Fibroblast of skin of abdomen (primary cell): ENCODE measurements at places on chromosomes 11 and 22.

- DNase-seq: peak; percentile 72
Observed at GRCh38 chr11:93740031-93740729, 1.1 kb downstream of the TAF1D start.

DNA sequence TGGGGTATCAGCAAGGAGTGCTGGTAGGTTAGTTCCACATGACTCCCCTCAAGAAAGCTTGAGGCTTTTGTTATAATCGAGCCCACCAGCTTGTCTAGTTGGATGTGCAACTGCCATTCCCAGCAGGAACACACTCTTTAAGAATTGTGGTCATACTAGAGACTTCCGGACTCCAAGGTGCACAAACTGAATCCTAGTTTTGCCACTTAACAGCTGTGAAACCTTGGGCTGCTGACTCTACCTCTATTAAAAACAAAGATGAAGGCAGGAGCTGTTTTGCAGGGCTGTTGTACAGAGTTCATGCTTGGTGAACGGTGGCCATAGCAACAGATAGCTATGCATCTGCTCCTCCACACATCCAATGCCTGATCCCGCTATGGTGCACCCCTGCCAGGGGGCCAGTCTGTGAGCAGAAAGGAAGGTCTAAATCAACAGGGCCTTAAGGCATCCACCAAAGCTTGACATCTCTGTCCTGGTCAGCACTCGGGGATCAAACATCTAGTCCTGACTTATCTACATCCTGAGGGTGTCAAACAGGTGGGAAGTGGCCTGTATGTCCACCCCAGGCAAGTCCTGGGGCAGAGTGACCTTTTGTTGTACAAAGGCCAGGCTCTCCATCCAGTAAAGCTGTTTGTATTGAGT lies 36.4 kb downstream of the DKK3 start:
- no peak for DNase-seq

DNA sequence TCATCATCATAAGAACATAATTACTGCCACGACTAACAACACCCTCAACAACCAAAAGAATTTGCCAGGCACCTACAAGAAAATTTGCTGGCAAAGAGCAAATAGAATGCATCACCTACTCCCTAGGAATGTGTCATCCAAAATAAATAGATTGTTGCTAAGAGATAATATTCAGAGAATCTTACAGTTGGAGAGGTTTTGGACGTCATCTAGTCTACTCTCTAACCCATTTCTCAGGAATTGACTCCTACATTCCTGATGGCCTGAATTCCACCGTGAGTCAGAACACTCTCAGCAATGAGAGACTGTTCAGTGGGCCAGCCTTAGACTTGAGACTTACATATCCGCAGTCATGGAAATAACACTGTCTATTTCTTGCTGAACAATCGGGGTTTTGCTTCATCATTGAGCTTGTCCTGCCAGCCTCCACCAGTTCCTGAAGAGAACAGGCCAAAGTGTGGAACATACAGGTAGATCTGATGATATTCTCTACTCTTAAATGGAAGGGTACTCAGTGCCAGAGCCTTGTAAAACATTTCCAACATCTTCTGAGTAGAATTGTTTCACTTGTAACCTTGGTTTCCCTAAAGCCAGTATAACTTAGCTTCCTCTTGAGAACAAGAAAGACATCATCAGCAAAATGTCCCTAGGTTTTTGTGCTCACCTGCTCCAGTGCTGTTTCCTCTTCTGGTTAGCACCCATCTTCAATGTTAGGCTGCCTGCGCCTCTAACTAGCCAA lies 8.3 kb downstream of the KIRREL3 start:
- DNase-seq: peak; percentile 98

GRCh38 chr11:63699896-63700295 lies 18.6 kb downstream of the RTN3 start:
- DNase-seq: no peak

- DNase-seq: no peak
Observed at GRCh38 chr11:40227730-40228129, 1231.7 kb downstream of the LRRC4C start.

DNA sequence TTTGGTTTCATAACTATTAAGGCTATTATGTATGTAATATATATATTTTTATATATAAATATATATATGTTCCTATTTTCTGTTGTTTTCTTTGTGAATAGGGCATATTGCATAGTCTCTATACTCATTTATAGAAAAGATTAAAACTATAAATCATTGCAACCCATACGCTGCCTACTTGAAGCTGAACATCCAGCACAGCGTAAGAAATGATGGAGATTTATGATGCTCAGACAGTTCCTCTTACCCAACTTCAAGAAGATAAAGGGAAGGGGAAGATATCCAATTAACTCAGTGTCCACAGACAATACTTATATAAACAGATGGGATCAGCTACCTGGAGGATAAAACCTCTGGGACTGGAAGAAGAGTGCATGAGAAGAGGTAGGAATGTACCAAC lies 791.7 kb downstream of the FAM181B start:
- DNase-seq: no peak

GRCh38 chr11:85815186-85815931 lies 4.4 kb upstream of the SYTL2 start:
- peak; percentile 93 for DNase-seq

DNA sequence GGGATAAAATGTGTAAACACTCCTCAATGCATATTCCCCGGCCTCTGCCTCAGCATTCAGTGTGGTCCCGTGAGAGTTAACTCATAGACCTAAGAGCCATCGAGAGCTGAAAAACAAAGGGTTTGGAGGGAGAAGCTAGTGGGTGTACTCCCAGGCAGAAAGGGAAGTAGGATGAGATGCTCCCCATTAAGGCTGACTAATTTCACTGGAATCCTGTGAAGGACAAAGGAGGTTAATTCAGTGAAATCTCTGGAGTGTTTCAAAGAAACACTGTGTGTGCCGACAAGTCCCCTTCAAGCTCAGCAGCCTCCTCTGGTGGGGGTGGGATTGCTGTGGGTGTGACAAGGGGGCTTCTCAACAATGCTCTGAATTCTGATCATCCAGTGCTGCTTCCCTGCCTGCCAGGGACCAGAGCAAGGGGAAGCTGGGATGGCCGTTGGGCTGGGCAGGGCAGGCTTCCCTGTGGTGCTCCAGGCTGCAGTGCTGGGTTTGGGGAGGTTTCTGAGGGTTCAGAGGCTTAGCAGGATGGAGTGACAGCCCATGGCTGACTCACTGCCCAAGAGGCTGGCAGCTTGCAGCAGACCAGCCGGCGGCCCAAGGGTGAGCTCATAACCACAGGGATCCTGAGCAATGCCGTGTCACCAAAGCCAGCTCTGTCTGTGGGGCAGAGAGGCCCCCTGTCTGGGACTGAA lies 61.4 kb upstream of the BMAL1 start:
- DNase-seq: peak; percentile 98

DNA sequence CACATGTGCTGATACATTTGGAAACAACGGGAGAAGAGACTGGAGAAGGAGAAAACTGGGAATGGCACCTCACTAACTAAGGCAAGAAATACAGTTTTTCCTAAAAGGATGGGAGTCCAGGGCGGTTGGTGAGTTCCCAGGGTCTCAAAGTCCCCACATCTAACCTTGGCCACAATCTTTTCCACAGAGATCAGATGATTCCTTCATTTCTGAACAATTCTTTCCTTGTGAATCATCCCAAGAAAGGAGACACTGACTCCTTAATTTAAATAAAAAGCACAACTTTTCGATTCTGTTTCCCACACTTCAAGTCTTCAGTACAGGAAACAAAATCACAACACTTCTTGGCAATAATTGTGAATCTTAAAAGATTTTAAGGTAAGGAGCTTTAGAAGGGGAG lies 384.7 kb downstream of the DCDC1 start:
- DNase-seq: peak; percentile 10

- DNase-seq: no peak
Observed at GRCh38 chr22:29848111-29848510, 10.0 kb upstream of the ASCC2 start.

DNA sequence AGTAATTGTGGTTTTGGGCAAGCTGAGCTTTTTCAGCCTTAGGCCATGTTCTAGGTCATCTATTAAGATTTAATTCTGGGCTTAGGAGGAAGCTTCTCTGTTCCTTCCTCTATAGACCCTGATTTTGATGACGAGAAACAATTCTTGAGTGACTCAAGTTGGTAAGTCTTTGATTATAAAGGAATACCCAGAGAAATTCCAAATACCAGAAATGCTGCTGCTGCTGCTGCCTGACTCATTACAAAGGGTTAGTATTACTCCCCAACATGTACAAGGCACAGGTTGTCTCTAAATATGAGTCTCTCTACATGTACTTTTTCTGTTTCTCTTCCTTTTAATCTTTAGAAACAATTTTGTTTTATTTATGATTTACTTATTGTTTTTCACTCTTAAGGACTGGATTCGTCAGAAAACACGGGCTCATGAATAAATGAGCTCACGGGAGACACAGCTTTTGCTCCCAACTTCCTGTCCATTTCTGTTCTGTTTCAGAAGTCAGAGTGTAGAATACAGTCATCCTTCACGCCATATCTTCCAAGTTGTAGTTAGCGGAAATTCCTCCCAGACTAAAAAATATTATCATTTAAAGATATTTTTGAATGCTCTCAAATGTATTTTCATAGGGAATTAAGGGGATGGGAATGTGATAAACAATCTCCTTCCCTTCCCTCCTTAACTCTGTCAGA lies 31.8 kb upstream of the RBMXL2 start:
- no peak for DNase-seq

- DNase-seq: no peak
Observed at GRCh38 chr11:63556404-63557013, 6.7 kb downstream of the PLAAT2 start.

DNA sequence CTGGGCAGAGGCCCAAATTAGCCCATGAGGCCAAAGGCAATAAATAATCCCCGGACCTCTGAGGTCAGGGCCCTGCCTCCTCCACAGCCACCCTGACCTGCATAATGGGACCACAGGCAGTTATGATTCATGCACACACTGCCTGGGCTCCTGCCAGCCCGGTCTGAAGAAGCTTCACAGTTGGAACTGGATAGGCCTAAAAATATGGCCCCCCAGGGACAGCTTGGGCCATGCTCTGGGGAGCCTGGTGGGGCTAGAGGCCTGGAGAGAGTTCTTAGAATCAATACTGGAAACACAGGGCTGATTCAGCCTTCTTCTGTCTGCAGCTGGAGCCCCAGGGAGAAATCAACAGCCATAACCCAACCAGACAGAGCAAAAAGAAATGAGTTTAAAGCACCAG lies 112.8 kb upstream of the CADM1 start:
- peak; percentile 98 for DNase-seq

DNA sequence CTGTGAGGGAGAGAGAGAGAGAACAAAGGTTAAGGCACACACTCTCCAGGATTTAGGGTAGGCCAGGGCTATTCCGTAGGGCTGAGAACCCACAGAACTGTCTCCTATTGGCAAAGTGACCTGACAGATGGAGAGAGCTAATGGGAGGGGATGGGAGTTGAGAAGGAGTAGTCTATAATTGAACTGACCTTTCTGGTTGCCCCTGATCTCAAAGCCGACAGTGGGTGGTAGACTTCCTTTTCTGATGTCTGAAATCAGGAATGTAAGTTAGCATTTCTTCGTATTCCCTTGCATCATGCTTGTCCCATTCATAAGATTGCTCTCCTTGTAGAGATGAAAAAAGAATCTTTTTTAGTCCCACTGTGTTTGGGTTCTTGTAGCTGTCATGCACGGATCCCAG lies 210.1 kb downstream of the NTM start:
- DNase-seq: peak; percentile 69

DNA sequence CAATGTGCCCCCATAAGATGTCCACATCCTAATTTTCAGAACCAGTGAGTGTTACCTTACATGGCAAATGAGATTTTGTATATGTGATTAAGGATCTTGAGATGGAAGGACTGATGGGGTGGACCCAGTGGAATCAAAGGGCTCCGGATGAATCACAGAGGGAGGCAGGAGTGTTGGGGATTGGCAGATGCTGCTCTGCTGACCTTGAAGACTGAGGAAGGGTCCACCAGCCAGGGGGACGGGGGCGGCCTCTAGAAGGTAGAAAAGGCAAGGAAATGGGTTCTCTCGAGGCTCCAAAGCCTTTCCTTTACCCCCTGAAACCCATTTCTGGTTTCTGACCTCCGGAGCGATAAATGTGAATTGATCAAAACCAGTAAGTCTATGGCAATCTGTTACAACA lies 18.8 kb downstream of the TMEM218 start:
- no peak for DNase-seq

DNA sequence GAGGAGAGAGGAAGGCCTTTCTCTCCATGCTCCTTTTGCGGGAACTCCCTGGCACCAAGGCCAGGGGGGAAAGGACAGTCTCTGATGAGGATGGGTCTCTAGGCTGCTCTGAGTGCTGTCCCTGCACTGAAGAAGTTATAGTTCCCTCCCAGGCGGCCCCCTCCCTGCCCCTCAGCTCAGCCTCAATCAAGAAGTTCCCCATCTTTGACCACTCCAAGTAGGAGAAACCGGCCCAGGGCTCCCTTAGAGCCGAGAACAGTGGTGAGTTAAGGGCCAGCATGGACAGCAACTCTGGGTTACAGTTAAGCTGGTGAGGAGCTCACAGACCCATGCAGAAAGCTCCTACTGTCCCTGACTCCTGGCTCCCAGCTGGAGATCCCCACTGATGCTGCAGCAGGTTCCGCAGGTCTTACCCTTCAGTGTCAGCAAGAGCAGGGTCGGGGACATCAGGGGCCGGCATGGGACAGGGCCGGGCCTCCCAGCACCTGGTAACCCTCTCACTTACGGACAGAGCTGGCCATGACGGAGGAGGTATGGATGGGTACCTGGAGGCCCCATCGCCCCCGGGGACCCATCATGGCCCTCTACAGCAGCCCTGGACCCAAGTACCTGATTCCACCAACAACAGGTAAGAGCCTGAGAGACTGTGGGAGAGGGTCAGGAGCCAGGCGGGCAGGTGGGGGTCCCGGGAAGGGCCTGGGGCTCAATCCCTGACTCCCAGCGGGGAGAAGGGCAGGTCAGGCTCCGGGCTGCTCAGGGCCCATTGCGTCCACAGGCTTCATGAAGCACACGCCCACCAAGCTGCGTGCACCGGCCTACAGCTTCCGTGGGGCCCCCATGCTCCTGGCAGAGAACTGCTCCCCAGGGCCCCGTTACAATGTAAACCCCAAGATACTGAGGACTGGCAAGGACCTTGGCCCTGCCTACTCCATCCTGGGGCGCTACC lies 4.2 kb downstream of the SCGB1C1 start:
- no peak for DNase-seq

DNA sequence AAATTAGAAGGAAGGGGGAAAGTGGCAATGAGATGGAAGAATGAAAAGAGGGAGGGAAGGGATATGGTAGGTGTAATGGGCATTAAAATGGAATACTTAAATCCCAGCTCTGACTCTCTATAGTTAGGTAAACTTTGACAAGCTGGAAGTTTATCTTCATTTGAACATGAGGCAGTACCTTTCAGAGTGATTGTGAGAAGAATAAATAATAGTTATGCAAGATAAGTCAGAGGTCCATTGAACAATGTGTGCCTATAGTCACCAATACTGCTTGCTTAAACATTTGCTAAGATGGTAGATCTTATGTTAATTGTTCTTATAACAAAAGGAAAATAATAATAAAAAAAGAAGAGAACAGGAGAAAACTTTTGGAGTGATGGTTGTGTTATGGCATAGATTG lies 545.8 kb upstream of the CCDC90B start:
- DNase-seq: no peak
